ENCODE measurements at places on chromosomes 12 and 14.

GRCh38 chr14:86020841-86021240 lies 490.9 kb downstream of the FLRT2 start:
- no peak for DNase-seq

GRCh38 chr12:69061574-69061973 lies 128.6 kb upstream of the CPM start:
- no peak for DNase-seq

DNA sequence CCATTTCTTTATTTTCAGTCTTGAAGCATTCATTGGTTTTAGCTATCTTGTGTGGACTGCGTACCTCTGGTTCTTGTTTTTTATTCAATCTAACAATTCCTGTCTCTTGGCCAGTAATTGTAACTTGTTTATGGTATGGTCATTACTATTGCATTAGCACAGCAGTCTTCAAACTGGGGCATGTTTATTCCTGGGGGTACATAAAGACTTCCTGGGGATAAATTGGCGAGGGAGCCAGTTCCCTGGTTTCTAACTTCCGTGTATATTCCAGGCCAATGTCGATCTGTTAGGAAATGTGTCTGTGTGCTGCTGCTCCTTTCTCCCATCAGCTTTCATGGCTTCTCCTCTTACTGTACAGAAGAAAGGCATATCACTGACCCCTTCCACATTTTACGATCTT lies 13.7 kb upstream of the EVL start:
- no peak for DNase-seq

DNA sequence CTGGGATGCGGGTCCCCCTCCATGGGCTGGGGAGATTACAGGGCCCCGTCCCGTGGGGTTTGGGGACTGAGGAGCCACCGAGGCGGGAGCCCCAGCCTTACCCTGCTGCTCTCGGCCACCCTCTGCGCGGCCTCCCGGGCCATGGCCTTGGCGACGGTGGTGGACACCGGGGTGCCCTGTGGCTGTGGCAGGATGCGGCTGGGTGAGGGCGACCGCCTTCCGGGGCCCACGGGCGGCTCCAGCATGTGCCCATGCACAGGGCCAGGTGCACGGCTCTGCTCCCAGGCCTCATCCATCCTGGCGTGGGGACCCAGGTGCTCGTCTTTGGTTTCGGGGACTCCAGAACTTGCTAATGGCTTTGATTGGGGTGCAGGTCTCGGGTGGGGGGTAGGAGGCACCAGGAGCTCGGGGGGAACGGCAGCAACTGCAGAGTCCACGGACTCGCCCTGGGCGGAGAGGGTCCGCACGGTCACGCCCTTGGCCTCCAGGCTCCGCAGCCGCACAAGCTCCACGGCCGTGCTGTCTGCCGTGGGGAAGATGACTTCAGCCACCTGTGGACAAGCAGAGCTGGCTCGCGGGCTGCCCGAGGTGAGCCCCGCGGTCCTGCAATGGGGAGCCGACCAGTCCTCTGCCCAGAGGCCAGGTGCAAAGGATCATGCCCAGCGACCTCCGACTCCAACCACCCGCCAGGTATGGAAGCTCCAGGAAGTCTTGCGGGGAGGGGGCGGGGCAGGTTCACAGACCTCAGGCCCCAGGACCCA lies 99.2 kb downstream of the PIWIL1 start:
- DNase-seq = no peak

- no peak for DNase-seq
Observed at GRCh38 chr12:97026901-97027300, 119.8 kb downstream of the NEDD1 start.

DNA sequence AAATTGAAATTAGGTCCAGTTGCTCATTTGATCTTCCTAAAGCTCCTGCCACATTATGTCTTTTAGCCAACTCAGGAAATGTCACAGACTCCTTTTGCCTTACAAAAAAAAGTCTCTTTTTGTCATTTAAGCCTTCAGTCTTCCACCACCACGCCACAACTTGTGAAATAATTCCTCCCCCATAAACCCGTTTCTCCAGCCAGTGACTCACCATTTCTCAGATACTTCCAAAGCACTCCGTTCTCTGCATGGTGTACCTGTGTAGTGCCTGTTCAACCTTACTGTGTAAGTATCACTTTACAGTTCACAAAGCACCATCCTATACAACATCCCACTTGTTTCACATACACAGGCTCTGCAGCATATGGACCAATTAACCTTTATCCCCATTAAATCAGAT lies 139.5 kb upstream of the AEBP2 start:
- no peak for DNase-seq

- DNase-seq = no peak
Observed at GRCh38 chr12:57781801-57782200, 786 bp upstream of the TSFM start.

DNA sequence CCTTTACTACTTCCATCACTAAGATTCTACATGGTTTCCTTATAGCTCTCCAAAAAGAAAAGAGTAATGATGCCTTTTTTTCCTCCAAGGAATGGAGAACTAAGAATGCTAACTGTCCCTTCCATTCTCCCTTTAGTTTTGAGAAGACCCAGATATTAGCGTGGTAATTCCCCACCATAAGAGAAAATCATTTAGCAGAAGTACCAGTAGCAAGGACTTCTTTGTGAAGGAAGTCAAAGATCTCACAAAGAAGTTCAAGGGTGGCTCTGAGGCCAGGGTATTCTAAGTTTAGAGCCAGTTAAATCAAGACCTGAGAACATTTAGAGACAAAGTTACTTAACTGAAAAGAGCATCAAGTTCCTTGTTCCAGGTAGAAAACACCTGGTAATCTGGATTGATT lies 7.3 kb downstream of the USP15 start:
- no peak for DNase-seq

DNA sequence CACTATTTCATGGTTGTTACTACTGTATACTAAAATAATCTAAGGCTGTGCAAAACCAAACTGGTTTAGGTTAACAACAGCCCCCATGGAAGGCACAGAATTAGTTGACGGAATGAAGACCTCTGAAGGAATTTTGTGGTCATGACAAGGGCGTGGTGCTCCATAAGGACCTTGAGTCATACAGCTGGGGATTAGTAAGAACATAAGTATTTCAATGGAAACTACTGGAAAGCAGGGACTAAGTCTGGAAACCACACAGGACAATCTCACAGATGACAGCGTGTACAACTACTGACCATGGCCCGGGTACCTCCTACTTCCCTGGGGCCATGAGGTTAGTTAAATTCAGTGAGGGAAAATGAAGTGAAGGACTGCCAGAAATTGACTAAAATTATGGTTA lies 98.5 kb upstream of the PLEKHA5 start:
- DNase-seq = peak; percentile 74

GRCh38 chr14:24132061-24132685 lies 1.7 kb downstream of the FITM1 start:
- no peak for DNase-seq

- no peak for DNase-seq
Observed at GRCh38 chr12:1351926-1352325, 242.5 kb downstream of the FBXL14 start.

GRCh38 chr14:94632305-94632590 lies 20.1 kb downstream of the SERPINA3 start:
- DNase-seq = no peak

Measured in RKO (cell line).